ENCODE measurements at places on chromosomes 11 and 22.
A peak's percentile ranks its signal among the peaks of the same experiment; 100 is the strongest.

- no peak for DNase-seq
Observed at GRCh38 chr11:43950311-43950855, 7.9 kb downstream of the C11orf96 start.

DNA sequence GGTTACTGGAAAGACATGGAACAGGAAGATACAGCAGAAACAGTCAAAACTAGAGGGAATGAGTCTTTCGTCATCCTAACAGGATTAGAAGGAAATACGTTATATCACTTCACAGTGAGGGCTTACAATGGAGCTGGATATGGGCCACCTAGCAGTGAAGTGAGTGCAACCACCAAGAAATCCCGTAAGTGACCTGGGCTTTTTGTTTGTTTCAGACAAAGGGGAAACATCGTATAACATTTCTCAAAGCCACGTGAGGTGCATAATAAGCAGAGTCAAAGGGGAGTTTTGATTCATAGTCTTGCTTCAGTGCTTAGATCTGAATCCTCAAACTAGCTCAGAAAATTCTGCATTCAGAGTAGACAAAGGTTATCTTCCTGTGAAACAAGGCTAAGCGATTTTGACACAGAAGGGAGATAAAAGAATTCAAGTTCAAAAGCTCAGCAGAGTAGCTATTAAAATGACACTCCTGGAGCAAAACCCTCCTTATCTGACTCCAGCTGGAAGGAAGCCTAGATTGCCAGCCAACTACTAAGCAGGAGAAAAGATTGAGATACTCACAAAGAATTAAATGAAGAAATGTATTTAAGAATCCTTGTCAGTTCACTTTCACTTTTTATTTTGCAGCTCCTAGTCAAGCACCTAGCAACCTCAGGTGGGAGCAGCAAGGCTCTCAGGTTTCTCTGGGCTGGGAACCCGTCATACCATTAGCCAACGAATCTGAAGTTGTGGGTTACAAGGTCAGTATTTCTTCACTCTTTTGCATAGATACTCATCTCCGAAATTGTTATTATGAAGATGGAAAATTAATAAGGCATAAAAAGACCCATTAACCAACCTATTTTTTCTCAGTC is 346.4 kb upstream of the ARHGAP42 start:
- no peak for DNase-seq

- no peak for DNase-seq
Observed at GRCh38 chr11:69391192-69392103, 90.0 kb upstream of the LINC01488 start.

- peak; percentile 75 for DNase-seq
Observed at GRCh38 chr11:75474878-75475766, 42.1 kb upstream of the KLHL35 start.

GRCh38 chr11:62728171-62728988 is at the start of gene TTC9C:
Gene TTC9C (plus strand): TSS chr11:62728486. CDS start chr11:62728849, 363 bp downstream.
- peak; percentile 87 for DNase-seq

DNA sequence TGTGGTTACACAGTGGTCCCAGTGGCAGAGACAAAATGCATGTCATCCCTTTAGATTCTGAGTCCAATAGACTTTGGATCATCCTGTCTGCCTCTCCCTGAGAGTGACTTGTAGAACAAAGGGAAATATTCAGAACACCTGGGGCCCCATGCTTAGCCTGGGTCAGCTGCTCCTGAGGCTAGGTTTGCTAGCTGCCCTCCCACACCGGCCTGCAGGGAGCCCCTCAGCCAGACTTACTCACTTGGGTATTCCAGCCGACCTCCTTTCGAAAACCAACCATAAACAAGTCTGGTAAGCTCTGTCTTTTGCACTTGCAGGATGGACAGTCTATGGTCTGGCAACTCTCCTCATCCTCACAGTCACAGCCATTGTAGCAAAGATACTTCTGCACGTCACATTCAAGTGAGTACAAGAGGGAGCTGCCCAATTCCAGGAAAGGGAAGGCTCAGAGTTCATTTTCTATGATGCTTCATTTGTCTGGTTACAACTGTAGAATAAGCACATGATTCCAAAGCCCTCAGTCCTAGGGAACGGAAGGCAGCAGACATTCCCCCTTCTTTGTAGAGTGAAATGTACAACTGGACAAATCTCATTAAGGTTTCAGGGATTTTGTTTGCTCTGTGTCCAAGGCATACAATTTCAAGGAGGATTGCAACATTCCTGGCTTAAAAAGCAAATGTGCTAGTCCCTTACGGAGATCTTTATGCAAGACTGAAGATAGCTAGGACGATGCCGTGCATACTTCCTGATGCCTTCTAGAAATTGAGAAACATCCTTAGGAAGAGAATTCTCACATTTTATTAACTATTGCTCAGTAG is 65.5 kb upstream of the EMID1 start:
- no peak for DNase-seq

- no peak for DNase-seq
Observed at GRCh38 chr11:77024745-77025144, 9.5 kb upstream of the B3GNT6 start.

Data from activated CD4-positive, alpha-beta T cell treated with anti-CD3 and anti-CD28 coated beads for 48 hours (primary cell).